CD8-positive, alpha-beta memory T cell (primary cell): ENCODE measurements at places on chromosomes 11 and 22.

GRCh38 chr11:69138265-69138664, 17.5 kb upstream of the SMIM38 start:
- DNase-seq, result no peak

DNA sequence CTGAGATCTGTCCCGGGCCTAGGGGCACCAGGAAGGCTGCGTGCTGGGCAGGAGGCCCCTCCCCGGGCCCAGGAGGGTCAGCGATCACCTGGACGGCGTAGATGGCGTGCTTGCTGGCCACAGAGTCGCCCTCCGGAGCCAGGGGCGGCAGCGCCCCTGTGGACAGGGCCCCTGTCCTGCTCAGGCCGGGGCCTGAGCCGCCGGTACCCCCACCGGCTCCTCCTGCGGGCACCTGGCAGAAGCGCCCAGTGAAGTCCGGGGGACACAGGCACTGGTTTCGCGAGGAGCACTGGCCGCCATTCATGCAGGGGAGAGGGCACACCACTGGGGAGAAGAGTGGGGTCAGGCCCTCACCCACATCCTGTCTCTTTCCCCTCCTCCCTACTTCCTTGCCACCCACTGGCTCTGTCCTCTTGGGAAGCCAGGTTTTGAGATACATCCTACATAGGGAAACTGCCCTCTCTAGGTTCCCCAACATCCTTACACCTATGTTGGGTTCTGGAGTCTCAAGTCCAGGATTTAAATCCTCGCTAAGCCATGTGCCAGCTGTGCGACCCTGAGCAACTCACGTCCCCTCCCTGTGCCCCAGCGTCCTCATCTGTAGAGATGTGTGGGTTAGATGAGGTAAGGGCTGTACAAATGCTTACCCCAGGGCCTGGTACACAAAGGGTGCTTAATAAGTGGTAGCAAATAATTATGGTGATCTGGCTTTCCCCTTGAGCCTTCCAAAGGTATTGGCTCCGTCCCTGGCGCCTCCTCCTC, 3.9 kb downstream of the LTBP3 start:
- no peak for DNase-seq

DNA sequence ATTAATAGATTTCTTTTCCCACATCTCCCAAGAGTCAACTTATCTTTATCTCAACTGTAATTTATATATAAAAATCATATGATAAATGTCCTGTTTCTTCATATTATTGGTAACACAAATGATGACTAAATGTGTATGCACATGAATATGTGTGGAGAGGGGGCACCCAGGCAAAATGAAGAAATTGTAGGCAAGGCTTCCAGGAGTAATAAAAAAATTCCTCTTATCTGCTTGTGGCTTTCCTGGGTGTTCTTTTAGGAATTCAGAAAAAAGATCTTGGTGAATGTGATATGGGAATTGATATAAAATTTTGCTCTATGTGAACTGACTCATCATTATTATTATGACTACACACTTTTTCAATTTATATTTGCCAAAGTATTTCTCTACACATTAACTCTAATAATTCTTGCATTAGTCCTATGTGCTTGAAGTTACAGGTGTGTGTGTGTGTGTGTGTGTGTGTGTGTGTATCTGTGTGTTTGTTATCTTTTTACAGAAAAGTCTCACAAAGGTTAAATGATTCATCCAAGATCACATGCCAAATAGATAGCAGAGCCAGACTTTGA, 197.8 kb downstream of the SOX6 start:
- DNase-seq, result no peak

- DNase-seq, result no peak
Observed at GRCh38 chr11:68960294-68961071, 20.3 kb downstream of the MRGPRD start.

- no peak for DNase-seq
Observed at GRCh38 chr11:63709336-63709884, 28.1 kb downstream of the RTN3 start.

DNA sequence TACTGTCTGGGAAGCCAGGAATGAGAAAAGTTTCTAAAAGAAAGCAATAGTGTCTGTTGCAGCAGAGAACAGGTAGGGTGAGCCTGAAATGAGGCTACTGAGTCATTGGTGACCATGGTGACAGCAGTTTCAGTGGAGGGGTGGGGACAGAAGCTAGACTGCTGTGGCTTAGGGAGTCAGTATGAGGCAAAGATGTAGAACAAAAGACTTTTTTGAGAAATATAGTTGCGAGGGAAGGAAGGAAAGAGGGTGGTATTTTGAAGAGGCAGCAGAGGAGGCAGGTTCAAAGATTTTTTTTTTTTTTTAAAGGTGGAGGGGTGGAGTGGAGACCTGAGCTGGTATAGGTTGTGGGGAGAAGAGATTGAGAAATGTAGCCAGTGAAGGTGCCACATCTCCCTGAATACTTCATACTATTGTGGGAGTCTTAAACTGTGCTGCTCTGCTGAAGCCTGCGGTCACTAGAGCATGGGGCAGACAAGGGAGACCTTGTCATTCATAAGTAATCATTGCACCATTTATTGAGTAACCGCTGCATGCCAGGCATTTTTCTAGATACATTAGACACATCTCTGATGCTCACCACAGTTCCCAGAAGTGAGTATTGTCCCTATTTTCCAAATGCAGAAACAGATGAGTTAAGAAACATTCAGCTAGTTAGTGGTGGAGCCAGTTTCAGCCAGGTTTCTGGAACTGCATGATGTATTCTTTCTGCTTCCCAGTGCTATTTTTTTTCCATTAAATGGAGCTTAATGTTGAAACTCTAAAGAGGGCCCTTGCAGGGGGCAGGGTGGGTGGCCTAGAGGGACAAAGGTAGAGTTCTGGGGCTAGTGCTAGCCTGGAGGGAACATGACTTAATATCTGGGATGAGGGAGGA, 49.9 kb downstream of the STIM1 start:
- peak; percentile 23 for DNase-seq
